ENCODE measurements at places on chromosomes 6 and 20.

GRCh38 chr6:22295145-22295544 lies 1.7 kb downstream of the PRL start:
- DNase-seq: no peak

GRCh38 chr20:19738951-19739350 lies 19.1 kb upstream of the RIN2 start:
- DNase-seq: no peak

DNA sequence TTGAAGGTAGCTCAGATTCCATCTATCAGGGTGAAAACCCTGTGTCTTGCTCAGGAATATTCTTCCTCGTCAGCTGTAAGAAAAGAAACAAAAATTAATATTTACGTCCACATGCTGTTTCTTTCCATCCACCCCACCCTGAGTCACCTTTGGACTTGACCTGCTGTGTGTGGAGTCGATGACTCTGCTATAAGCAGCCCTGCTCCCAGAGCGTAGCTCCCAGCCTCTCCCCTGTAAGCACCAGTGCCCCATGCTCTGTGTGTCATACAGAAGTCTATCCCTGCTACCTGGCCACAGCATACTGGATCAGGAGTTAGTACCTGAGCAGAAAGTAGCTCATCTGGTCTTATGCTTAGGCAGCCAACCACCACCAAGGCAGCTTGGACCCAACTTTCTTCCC lies 223.6 kb downstream of the SOD2 start:
- no peak for DNase-seq

DNA sequence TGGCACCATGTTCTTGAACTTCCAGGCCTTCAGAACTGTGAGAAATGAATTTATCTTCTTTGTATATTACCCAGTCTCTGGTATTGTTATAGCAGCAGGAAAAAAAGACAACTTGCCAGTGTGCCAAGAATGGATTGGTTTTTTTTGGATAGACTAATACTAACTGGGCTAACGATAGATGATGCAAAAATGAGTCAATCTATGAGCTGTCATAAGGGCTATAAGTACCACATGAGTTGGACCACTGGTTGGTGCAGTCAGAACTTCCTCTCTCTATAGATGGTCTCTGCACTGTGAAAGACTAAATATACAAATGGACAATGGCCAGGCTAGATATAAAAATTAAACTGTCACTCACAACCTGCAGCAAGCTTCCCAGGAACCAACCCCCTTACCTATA lies 87.6 kb upstream of the COL21A1 start:
- peak; percentile 81 for DNase-seq

GRCh38 chr6:167678102-167679101 lies 148.3 kb upstream of the AFDN start:
- DNase-seq: no peak

DNA sequence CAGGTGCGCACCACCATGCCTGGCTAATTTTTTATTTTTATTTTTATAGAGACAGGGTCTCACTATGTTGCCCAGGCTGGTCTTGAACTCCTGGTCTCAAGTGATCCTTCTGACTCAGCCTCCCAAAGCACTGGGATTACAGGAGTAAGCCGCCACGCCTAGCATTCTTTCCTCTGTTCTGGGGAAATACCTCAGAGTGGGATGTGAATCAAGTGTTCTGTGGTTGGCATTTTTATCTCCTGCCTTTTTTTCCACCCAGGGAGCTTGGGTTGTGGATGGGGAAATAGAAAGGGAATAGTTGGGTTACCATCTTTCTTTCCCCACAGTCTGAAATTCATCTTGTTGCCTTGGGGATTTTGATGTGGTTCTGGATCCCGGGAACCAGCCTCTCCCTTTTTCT lies 24.1 kb downstream of the TFAP2C start:
- peak; percentile 39 for DNase-seq

GRCh38 chr6:112337209-112337638 lies 9.9 kb upstream of the RFPL4B start:
- DNase-seq: peak; percentile 87

DNA sequence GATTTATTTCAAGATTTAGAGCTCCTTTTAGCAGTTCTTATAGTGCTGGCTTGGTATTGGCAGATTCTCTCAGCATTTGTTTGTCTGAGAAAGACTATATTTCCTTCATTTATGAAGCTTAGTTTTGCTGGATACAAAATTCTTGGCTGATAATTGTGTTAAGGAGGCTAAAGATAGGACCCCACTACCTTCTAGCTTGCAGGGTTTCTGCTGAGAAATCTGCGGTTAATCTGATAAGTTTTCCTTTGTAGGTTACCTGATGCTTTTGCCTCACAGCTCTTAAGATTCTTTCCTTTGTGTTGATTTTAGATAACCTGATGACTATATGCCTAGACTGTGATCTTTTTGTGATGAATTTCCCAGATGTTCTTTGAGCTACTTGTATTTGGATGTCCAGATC lies 114.3 kb downstream of the AIG1 start:
- no peak for DNase-seq

DNA sequence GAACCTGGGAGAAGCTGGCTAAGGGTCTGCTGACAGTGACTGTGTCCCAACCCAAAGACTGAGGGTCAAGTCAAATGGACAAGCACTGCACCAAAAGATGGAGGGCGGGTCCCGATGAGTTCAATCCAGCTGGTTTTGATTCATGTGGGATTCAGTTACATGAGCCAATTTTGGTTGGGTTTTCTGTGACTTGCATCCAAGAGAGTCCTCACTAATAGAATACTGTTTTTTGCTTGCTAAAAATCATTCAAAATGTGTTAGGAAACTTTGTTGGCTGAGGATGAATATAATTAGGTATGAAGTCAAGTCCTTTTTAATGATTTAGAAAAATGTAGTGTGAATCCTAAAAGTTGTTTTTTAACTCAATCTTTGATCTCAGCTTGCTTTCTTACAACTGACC lies 323.8 kb upstream of the NOX3 start:
- DNase-seq: no peak

DNA sequence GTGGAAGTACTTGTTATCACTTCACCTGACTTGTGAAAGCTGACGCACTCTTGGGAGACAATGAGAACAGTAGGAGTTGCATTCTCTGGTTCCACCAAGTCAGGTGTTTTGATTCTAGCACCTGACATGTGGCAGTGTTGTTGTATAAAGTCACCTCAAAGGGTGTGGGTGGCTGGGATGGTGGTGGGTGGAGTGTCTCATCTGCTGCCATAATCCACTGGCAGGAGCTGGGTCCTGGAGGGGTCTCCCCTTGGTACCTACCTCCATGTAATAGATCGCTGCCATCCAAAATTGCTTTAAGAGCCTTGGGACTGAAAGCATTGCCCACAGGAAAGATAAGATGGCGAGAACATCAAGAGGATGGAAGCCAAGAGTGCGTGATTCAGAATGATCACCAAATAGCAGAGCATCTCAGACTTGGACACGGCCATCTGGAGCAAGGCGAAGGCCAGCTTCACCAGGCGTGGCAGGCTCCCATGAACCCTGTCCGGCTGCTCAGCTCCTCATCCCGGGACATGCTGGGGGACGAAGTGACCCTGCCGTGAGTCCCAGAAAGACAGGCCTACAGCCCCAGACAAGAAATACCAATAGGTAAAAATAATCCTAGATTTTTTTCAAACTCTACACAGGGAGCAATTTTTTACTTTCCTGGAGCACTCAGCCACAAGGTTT lies 56.6 kb downstream of the NPEPL1 start:
- no peak for DNase-seq

DNA sequence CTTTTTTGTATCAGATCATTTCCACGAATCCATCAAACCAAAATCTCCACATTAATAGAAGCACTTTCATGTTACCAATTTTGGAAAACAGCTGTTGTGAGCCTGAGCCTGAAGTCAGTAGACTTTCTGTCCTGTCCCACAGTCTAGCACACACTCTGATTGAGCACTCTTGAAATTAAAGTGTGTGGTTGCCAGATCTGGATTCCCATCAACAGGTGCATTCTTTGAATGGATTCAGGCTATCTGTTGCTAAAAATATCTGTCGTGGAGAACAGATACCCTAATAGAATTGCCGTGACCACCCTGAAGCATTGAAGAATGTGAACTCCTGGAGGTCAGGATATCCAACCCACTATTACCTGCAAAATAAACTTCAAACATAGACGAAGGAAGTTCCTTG lies 73.3 kb downstream of the TFAP2A start:
- DNase-seq: no peak

DNA sequence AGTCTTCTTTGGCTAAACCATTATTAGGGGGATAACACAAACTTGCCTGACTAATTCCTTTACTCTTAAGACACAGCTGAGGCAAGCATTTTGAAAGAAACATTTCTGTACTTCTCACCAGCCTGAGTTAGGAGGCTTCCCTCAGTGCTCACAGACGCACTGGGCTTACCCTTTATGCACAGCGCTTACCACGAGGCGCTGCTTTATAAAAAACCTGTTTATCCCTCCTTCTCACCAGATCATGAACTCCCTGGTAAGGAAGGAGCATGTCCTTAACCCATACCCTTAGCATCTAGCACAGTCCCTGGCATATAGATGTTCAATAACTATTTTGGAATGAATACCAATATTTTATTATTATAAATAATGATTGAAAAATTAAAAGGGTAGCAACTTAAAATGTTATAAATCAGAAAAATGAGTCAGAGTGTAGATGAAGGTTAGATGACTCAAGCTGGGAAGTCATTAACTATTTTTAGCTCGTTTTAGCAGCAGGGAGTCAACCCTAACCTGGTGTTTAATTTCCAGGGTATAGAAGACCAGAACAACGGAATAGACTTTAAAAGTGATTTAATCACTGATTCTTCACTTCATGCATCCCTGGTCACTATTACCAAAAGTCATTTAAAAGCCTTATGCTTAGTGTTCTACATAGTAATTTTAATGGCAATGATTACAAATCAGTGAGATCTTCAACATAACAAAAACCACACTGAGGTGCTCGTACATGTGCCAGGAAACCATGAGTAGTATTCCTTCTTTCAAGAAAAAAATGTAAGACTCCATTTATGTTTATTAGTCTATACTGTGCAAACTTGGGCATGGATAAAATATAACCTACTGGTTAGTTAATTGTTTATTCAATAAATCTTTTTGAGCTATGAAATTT lies 4.1 kb upstream of the TPD52L1 start:
- peak; percentile 78 for DNase-seq

DNA sequence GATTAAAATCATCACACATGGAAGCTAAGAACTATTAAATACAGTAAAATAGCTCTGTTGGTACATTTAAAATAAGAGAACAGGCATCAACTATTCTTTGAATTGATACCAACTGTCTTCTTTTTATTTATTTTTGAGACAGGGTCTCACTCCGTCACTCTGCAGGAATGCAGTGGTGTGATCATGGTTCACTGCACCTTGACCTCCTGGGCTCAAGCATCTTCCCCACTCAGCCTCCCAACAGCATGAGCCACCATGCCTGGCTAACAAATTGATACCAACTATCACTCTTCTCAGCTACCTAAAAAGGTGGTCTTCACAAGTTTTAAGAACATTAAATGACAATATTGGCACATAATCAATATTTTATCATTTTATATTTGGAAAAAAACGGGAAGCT lies 7.8 kb upstream of the PNISR start:
- DNase-seq: no peak

DNA sequence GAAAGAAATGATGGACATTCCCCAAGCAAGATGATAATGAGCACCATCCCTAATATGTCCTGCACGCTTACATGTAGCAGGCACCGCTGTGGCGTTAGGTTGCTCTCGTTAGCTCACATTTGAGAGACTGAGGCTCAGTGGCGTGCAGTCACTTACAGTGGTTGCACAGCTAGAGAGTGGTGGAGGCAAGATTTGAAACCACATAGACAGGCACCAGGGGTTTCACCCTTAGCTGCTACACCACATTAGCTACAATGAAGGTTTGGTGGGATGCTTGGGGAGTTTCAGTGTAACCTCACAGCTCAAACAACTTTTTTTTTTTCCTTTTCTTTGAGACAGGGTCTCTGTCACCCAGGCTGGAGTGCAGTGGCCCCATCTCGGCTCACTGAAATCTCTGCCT lies 3.7 kb downstream of the COX4I2 start:
- DNase-seq: no peak

DNA sequence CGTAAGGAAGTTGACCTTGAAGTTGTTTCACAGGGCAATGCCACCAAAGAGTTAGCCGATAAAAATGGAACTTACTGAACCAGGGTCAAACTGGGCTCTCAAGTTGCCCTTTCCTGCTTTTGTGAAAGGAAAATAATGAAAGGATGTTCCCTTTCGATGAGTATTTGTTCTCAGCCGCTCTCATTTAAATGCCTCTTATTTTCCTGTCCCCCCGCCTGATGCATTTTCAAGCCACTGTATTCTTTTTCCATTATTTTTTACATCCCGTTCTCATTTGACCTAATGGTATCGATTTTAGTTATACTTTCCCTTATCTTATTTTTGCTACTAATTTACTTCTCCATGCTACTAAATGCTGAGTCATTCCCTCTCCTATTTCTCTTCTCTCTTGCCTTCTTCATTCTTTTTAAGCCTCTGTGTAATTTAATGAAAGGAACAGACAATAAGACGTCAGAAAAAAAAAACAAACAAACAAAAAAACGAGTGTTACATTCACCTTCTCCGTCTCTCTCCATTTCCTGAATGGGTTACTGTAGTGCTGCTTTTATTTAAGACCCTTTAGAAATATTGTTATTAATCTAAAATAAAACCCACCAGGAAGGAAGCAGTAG lies 655 bp upstream of the NDUFAF4 start:
- peak; percentile 34 for DNase-seq

DNA sequence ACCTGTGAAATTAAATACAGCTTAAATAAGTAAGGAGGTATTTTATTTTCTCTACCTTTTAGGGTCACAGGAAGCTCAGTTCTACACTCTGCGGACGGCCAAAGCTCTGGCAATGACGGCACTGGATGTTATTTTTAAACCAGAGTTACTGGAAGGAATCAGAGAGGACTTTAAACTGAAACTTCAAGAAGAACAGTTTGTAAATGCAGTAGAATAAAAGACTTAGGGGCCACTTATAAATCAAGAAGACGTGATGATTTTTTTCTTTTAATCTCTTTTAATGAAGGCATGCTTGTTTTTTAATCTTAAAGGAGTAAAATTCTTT lies 16.2 kb downstream of the PM20D2 start:
- no peak for DNase-seq

GRCh38 chr6:119348748-119349360 lies 707 bp downstream of the MAN1A1 start:
- DNase-seq: peak; percentile 19

GRCh38 chr6:83113258-83113657 lies 45.8 kb downstream of the DOP1A start:
- DNase-seq: peak; percentile 5

GRCh38 chr6:29776684-29777083 lies 50.9 kb upstream of the HLA-G start:
- no peak for DNase-seq

GRCh38 chr6:142507065-142507464 lies 205.3 kb downstream of the ADGRG6 start:
- no peak for DNase-seq

- DNase-seq: no peak
These were observed 475.4 kb downstream of the EYS start for GRCh38 chr6:65231616-65232015.

GRCh38 chr6:31462964-31463870 lies 34.7 kb upstream of the MICB start:
- peak; percentile 62 for DNase-seq

DNA sequence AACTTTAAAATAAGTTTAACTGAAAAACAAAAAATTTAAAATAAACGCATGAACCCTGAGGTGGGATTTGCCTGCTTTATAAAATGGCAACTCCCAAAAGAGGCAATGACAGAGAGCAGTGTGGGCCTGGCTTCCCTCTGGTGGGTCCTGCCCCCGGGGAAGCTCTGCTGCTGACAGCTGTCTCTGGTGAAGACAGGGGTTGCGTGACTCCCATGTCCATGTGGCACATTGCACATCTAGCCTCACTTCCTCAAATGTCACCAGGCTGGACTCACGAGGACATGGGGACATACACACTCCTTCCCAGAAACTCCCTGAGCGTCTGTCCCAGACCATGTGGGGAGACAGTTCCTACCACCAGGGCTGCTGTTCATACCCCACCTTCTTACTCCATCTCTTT lies 66.2 kb downstream of the ABHD12 start:
- no peak for DNase-seq
